ENCODE measurements at places on chromosomes 6 and 20.

- no peak for DNase-seq
These were observed 447.3 kb downstream of the MAFB start for GRCh38 chr20:40241596-40242343.

GRCh38 chr6:111747829-111748228 is 125.4 kb downstream of the FYN start:
- DNase-seq, result no peak

DNA sequence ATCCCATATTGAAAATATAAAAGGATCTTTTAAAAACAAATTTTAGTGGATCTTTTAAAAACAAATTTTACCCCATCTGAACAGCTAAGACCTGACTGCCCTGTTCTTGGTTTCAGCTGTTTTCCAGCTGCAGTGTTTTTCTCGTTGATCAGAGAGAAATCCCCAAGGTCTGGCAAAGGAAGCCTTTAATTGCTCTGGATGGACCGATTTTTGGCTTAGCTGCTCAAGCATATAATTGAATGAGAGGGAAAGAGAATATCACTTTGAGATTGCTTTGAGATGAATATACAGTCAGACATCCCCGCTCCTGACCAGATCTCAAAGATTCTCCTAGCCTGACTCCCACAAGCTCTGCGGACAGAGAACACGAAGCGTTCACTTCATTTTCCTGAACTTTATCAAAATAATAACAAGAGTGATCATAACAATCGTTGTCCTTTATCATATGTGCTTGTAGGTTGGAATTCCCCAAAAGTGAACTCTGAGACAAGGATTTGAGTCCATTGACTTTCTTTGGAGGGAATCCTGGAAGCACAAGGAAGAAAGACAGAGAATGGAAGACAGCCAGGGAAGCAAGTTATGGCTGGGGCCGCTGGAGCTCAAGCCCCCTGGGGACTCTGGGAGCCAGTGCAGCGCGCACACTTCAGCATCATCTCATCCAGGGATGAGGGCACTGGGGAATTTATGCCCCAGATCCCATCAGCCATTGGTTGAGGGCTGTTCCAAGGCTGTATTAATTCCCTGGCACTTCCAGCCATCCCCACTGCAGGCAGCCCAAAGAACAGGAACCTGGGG is 101.3 kb downstream of the SNX5 start:
- no peak for DNase-seq

GRCh38 chr6:38193481-38194281 is 374.2 kb downstream of the ZFAND3 start:
- DNase-seq, result no peak

DNA sequence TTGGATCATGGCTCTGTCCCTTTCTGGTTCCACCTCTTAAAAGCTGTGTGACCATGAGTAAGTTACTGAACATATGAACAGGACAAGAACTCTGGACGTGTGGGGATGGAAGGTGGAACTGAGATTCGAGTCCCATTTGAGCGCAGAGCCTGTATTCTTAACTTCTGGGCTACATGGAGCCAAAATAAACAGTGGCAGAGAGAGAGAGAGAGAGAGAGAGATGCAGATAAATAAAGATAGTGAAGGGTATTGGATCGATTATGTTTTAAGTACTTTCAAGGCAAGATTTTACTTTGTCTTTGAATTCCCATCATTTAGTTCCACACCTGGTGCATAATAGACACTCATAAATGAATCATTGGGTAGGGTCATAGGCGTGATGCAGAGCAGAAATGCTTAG is 39.7 kb downstream of the SLC35D3 start:
- no peak for DNase-seq

DNA sequence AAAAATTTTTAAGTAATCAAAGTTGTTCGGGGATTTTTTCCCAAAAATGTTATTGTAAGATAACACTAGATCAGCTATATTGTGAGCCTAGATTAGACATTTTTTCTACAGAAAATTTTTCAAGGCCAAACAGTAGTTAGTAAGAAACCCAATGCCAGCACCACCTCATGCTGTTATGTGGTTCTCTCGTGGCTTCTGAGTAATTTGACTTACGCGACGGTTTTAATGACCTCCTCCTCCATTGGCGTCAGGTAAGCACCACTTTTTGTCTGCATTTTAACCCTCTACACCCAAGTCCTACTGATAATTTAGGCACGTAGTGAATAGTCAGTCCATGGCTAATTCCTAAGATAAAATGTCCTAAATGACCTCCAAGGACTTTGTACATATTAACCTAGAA is 9.7 kb downstream of the RPS6KA2 start:
- DNase-seq, result no peak

DNA sequence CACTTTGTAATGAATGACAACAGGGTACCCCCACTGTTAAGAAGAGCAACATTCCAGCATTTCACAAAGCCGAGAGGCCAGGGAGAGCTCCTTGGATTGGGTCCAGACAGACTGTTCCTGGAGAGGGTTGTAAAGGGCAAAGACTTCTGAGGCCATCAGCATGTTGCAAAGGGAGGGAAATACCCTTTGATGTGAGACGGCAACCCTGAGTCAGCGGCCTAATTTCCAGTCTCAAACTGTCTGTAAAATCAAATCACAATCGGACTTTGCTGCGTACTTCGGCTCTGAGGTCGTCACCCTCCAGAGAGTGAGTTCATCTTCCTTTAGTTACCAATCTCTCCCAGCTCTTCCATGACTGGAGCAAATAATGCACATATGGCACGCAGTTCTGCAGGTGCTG is 101.0 kb upstream of the DTNBP1 start:
- no peak for DNase-seq

- DNase-seq, result no peak
These were observed 62.2 kb upstream of the GCM1 start for GRCh38 chr6:53210811-53211210.

DNA sequence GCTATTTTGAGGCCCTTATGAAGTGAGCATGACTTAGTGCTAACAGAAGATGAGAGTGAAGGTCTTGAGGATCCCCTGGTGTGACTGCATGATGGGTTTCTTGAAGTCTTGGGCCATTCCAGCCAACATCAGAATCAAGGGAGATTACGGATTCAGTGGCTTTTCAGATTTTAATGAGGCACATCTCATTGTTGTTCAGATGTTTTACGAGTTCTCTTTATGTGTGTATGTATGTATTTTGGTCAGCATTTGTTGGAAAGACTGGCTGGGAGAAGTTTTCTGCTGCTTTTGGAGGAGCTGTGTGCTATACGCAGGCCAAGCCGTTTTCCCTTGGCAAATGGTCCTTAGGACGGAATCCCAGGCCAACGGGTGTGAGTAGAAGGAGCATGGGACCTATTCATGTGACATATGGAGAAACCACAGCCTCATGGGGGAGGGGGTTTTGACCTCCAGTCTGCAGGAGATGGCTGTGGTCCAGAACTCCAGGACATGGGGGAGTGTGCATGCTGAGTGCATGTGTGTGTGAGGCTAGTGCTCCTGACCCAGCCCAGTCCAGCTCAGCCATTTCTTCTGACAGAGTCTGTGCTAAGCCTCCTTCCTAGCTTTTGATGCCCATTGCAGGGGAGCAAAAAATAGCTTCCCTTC is 35.3 kb downstream of the CHMP4B start:
- peak; percentile 53 for DNase-seq

DNA sequence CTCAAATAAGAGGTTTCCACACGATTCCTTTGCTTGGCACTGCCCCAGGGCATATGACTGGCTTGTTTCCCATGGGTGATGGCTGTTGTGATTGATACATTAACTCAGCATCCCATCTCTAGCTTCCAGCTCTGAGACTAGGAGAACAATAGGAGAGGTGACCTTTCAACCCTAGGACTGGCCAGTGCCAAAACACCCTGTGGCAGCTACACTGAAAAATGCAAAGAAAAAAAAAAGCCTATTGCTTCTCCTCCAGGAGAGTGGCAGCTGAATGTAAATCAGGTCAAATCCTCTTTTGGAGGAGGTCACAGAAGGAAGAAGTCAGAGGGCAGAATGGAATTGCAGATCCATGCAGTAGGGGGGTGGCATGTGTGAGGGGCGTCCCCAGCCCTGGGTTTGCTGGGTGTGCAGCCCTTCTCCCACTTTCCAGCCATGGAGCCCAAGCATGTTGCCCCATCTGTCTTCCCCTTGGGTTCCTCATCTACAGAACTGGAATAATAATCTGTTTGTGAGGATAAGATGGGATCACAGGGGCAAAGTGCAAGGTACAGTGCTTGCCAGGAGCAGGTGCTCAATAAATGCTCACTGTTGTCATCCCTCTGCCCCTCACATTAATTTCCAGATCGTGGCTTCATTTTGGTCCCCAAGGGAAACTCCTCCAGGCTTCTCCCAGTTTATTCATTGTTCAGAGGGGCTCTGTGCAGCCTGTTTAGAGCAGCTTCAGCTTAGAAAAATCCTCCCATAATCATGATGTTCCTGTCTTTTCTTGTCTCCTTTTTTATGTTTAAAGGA is 245.0 kb upstream of the RIN2 start:
- DNase-seq, result no peak

DNA sequence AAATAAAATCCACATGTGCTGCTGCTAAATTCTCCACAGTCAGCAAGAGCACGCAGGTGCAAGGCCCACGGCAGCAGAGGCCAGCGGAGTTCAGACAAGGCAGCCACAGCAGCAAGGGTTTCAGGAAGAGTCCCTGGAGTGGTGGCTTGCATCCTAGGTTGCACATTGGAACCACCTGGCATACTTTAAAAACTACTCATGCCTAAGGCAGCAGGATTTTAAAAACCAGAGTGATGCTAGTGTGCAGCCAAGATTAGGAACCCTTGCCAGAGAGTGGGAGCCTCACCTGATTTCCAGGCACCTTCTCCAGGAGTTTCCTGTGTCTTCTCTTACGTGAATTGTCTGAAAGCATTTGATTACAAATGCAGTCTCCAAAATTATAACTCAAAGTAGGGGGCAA is 104.0 kb upstream of the GPR6 start:
- DNase-seq, result no peak

DNA sequence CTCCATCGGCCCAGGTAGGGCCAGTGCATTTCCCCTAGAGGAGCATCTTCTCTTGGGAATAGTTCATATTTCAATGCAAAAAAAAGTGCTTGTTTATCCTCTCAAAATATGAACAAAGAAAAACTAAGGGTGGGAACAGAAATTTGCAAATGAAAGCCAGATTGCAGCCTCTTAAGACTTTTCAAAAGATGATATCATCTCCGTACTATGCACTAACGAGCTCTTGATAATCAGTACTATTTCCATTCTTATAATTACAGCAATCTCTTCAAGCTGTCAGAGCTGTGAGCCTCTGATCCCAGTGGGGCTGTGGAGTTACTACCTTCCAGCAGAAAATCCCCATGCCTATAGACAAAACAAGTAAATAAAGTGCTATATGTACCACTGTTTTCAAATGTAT is 77.1 kb downstream of the SOD2 start:
- DNase-seq, result no peak

GRCh38 chr6:48541649-48542048 is 430.7 kb upstream of the PTCHD4 start:
- DNase-seq, result no peak

DNA sequence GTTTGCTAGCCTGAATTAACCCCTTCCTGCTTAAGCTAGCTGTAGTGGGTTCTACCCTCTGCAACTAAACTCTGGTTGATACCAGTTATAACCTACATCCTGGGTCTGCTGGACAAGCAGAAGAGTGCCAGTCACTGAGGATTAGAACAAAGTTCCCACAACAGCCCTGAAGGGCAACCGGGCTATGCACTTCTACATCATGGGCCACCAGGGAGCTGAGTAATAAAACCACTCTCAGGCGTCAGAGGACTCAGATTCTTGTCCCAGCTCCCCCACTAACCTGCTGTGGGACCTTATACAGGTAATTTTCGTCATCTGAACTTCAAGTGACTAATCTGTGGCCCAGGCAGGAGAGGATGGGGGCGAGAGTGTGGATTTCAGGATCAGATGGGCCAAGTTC is 56.8 kb downstream of the EYA2 start:
- no peak for DNase-seq
